ENCODE measurements at places on chromosomes 6 and 20.

DNA sequence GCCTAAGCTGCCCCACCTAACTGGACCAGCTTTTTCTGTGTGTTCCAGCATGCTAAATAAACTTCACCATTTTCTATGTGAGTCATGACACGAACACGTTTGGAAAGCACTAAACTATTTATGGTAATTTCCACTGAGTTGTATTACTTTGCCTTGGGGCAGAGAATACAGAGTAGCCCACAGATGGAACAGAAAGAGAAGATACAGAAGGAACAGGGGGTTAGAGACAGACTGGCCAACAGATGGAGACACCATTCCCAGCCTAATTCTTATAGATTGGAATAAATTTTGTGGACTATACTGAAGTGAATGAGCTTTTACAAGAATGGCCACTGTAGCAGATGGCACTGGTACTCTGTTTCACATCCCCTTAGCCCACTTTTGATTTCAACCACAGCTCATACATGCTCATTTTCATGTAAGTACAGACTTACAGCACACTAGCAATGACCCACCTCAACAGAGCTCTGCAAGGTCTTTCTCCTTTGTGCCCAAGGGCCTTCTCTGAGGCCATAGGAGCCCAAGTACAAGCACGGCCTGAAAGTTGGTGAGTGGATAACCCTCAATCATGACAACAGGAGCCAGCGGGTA, 13.1 kb upstream of the NT5DC1 start:
- H3K27ac ChIP-seq, result no peak overlapping the region
- H3K27me3 ChIP-seq, result no peaks in the 10 kb centered on the region
- no peaks in the 10 kb centered on the region for H3K4me1 ChIP-seq
- DNase-seq, result no peak

GRCh38 chr6:117919775-117920729, 13.0 kb downstream of the SLC35F1 start:
- no peaks in the 10 kb centered on the region for H3K36me3 ChIP-seq
- H3K27ac ChIP-seq, result no peak overlapping the region
- DNase-seq, result peak; percentile 23
- peaks cover 8% of the 10 kb centered on the region for H3K4me1 ChIP-seq
- peak overlapping the region; percentile 13 for H3K4me3 ChIP-seq

DNA sequence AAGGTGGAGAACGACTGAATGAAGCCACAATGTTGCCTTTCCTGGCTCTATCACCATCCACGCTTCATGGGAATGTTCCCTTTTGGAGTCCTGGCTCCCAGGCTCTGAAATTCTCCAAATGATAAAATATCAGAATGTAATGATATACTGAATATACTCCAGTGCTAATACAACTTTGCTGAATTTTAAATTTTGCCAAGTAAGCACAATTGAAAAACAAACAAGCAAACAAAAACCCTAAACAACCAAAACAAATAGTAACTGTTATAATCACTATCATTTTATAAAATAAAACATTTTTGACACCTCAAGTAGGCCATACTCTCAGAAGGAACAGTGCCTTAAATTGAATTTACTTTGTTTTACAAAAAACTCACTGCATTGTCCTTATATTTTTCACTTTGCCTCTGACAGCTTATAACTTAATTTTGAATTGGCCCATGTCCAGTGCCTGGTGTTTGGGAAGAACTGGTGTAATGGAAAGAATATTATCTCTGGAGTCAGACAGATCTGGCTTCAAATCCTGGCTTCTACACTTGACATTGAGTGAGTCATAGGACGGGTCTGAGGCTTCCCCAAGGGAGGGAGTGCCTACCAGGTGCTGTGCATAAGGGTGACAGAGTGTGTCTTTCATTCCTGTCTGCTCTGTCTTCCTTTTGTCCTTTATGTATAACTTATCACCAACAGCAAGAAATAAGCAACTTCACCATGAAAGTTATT, 698.3 kb downstream of the EPM2A start:
- no peaks in the 10 kb centered on the region for H3K4me1 ChIP-seq
- H3K36me3 ChIP-seq, result no peaks in the 10 kb centered on the region
- H3K4me3 ChIP-seq, result no peak overlapping the region

- H3K4me1 ChIP-seq, result peaks cover 8% of the 10 kb centered on the region
- H3K4me3 ChIP-seq, result peak within 1 kb of the TSS; percentile 14
- peak within 1 kb of the TSS; percentile 83 for H3K27ac ChIP-seq
- peak; percentile 58 for DNase-seq
- H3K36me3 ChIP-seq, result no peaks in the 10 kb centered on the region
Observed at GRCh38 chr20:63498960-63499337, at the start of gene EEF1A2. Gene EEF1A2 (minus strand): TSS chr20:63499083. CDS start chr20:63497763, 1,320 bp downstream.

GRCh38 chr6:69865126-69865525, 1.2 kb upstream of the COL19A1 start:
- no peaks in the 10 kb centered on the region for H3K36me3 ChIP-seq
- no peaks in the 10 kb centered on the region for H3K4me1 ChIP-seq
- no peak overlapping the region for H3K4me3 ChIP-seq
- peaks cover 2% of the 10 kb centered on the region for H3K27me3 ChIP-seq
- peak; percentile 5 for DNase-seq

DNA sequence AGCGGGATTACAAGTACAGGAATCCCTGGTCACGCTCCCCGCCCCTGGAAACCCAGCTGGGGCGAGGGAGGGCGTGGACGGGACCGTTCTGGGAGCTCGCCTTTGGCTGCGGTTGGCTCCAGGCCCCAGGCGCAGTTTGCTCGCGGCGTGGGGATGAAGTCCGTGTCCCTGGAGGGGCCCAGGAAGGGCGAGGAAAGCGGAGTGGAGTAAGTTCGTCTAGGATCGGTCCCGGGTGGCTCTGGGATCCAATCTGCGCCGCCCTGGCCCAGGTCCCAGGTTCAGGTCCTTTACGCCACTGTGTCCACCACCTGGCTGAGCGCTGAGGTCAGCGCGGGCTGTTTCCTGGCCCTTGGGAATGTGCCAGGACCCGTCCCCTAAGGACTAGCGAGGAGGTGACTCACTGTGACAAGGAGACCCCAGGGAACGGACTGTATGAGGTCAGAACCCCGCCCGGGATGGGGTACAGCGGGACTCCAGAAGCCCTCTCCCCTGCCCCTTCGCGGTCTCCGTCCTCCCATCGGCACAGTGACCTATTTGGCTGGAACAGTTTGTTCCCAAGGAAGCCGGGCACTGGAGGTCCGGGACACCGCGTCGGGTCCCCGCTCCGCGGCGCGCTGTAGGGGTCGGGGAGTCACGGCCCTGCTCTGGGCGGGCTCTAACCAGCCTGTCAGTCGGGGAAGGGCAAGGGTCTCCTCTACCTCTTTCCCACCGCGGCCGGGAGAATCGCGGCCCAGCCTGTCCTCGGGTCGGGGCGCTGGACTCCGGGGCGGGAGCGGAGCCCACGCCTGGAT, 724 bp downstream of the CDKN1A start:
- peak; percentile 78 for DNase-seq
- H3K27me3 ChIP-seq, result no peaks in the 10 kb centered on the region
- peaks cover 51% of the 10 kb centered on the region for H3K4me1 ChIP-seq
- H3K4me3 ChIP-seq, result peak overlapping the region; percentile 73

- H3K27ac ChIP-seq, result no peak overlapping the region
- no peak overlapping the region for H3K4me3 ChIP-seq
- no peaks in the 10 kb centered on the region for H3K4me1 ChIP-seq
- no peaks in the 10 kb centered on the region for H3K36me3 ChIP-seq
- H3K27me3 ChIP-seq, result no peaks in the 10 kb centered on the region
Observed at GRCh38 chr6:87870556-87870955, 168.5 kb upstream of the AKIRIN2 start.

- peaks cover 10% of the 10 kb centered on the region for H3K4me1 ChIP-seq
- H3K27me3 ChIP-seq, result no peaks in the 10 kb centered on the region
- peak; percentile 41 for DNase-seq
- no peaks in the 10 kb centered on the region for H3K36me3 ChIP-seq
- H3K27ac ChIP-seq, result no peak overlapping the region
Observed at GRCh38 chr20:32672982-32673851, 524 bp downstream of the C20orf203 start.

DNA sequence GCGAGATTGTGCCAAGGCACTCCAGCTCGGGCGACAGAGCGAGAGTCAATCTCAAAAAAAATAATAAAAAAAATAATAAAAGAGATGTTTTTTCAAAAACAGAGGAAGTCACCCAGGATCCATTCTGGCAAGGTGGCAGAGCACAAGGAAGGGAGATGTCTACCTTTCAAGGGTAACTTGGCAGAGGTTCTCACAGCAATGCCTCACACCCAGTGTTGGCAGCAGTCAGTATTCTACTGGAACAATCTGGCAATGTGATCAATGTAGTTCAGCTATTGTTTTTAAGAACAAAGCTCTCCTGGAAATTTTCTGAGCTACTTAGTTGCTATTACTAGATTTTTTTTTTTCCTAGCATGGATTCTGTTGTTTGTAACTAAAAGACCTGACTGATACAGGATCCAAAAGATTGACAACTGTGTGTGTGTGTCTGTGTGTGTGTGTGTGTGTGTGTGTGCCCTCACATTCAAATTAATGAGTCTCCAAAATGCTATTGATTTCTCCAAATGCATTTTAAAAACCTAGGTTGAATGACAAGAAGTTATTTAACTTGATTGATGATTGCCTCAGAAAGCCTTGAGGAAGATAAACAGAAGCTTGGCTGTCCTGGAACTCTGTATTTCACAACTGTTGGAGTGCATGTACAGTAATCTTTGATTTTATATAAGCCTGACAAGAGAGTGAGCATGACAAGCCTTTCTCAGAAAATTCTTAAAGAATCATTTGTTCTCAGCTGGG, 114.1 kb upstream of the RREB1 start:
- H3K27me3 ChIP-seq, result no peaks in the 10 kb centered on the region
- H3K4me3 ChIP-seq, result no peak overlapping the region
- H3K4me1 ChIP-seq, result peaks cover 22% of the 10 kb centered on the region

DNA sequence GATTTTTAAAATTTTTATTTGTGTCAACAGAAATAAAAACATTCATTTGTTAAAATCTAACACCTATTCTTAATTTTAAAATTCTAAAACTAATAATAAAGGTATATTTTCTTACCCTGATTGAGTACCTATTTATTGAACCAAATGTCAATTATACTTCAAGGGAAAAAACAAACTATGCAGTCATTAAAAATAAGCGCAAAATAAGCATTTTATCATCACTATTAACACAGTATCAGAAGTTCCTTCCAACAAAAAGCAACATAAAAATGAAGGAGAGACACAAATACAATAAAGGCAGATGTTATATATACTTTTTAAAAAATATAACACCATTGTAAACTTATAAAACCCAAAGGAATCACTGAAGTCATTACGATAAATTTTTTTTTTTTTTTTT, 52.7 kb downstream of the ZHX3 start:
- no peak for DNase-seq
- no peaks in the 10 kb centered on the region for H3K27me3 ChIP-seq
- no peak overlapping the region for H3K27ac ChIP-seq

DNA sequence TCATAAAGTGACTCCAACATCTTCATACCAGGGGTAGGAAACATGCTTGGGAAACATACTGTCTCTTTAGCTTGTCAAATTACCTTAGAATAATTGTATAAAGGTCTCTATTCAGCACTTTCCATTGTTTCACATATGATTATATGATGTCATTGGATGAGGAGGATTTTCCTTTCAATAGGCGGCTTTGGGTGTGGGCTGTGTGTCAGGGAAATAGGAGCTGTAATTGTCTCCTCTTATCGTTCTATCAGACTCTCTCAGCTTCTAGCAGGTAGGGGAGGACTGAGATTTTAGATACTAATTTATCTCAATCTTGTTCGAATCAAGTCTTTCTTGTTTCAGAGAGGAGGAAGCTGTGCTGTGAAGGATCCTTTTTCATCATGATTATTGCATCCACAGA, 179.4 kb upstream of the OLIG3 start:
- H3K27me3 ChIP-seq, result no peaks in the 10 kb centered on the region
- no peak for DNase-seq
- no peak overlapping the region for H3K4me3 ChIP-seq
- H3K27ac ChIP-seq, result no peak overlapping the region
- H3K36me3 ChIP-seq, result no peaks in the 10 kb centered on the region
- H3K4me1 ChIP-seq, result no peaks in the 10 kb centered on the region

- H3K36me3 ChIP-seq, result no peaks in the 10 kb centered on the region
- no peaks in the 10 kb centered on the region for H3K4me1 ChIP-seq
- DNase-seq, result no peak
Observed at GRCh38 chr6:14707971-14708465, 537.9 kb upstream of the JARID2 start.

GRCh38 chr20:61888101-61888865, 177.4 kb downstream of the TAF4 start:
- DNase-seq, result no peak
- H3K27ac ChIP-seq, result no peak overlapping the region
- no peaks in the 10 kb centered on the region for H3K36me3 ChIP-seq
- no peaks in the 10 kb centered on the region for H3K27me3 ChIP-seq
- no peaks in the 10 kb centered on the region for H3K4me1 ChIP-seq
- H3K4me3 ChIP-seq, result no peak overlapping the region

GRCh38 chr6:57307850-57308249, 9.6 kb upstream of the PRIM2 start:
- no peaks in the 10 kb centered on the region for H3K36me3 ChIP-seq
- H3K4me1 ChIP-seq, result no peaks in the 10 kb centered on the region
- no peak overlapping the region for H3K27ac ChIP-seq

DNA sequence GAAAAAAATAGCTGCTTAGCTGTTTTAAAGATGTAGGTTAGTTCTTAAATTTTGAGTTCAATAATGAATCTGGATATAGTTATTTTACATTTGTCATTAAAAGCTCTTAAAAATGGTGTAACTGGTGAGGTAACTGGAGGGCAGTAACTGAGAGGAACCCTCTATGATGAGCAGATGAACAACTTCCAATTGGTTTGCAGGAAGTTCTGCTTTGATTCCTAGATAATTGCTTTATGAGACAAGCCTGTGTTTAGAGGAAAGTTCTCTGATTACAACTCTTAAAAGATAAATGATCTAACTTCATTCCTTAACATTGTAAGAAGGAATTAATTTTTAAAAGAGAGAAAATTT, 8.5 kb downstream of the MYLIP start:
- no peak for DNase-seq
- no peak overlapping the region for H3K4me3 ChIP-seq
- peaks cover 42% of the 10 kb centered on the region for H3K4me1 ChIP-seq
- H3K27me3 ChIP-seq, result no peaks in the 10 kb centered on the region
- H3K36me3 ChIP-seq, result no peaks in the 10 kb centered on the region
- no peak overlapping the region for H3K27ac ChIP-seq

DNA sequence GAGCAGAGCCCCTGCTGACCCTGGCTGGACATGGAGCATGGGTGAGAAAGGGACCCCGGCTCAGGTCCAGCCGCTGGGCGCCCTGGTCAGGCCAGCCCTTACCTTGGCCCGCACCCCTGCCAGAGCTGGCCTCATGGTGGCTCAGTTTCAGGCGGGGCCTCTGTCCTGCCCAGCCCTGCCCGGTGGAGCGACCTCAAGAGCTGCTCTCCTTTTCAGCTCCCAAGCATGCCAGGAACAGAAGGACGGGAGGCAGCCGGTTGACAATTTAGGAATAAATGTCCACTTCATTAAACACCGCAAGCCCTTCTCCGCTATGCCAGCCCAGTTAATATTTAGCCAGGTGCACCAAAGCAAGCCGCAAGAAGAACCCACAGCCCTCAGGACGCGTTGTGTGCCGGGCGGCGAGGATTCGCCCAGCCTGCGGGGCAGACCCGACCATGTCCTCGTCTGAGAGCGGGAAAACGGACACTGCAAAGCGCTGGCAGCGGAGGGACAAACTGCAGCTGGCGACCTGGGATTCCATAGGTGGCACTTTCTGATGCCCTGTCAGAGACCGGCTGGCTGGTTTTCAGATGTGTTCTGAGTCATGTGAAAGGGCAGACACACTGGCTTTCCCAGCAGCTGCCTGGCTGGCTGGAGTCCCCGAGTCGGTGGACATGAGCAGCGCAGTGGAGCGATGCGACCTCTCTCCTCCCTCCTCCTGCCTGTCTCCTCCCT, 221.9 kb downstream of the TTLL2 start:
- no peaks in the 10 kb centered on the region for H3K36me3 ChIP-seq
- no peak overlapping the region for H3K4me3 ChIP-seq
- H3K4me1 ChIP-seq, result peaks cover 7% of the 10 kb centered on the region
- no peak overlapping the region for H3K27ac ChIP-seq
